ENCODE measurements at places on chromosomes 4 and X.

GRCh38 chrX:119273420-119274192 is 37.5 kb downstream of the PGRMC1 start:
- DNase-seq, result no peak

GRCh38 chr4:59409647-59410046 is 1790.5 kb upstream of the ADGRL3 start:
- DNase-seq, result no peak

- no peak for DNase-seq
These were observed 8.9 kb upstream of the RUFY3 start for GRCh38 chr4:70712604-70713452.

GRCh38 chr4:11746734-11747133 is 318.0 kb upstream of the HS3ST1 start:
- DNase-seq, result no peak

DNA sequence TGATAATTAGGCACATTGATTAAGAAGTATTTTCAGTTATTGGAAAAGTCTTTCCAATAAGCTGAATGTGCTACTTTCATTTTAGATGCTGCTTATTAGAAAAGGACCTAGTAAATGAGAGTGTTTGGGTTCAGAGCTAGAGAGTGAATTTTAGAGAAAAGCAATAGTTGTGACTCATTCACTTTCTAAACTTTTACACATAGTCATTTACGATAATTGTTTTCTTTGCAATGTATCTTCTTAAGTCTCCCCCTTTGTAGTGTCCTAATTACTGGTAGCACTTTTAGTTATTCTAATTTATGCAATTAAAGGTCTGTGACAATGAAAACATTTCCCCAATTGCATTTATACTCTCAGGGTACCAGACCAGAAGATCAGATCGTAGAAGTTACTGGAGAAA is 1.3 kb downstream of the IL21 start:
- no peak for DNase-seq
